ENCODE measurements at places on chromosomes 12 and 14. TPM values are rescaled to one million over a fixed set of nuclear protein-coding genes. Genes with fewer than 3 reads are reported as not detected.

KRT78 gene
- total RNA-seq: not detected

HIGD1C gene
- total RNA-seq: not detected

GZMH gene
- total RNA-seq: not detected

- no peaks in the 10 kb centered on the region for H3K27me3 ChIP-seq
- H3K4me1 ChIP-seq: peaks cover 36% of the 10 kb centered on the region
- H3K27ac ChIP-seq: no peak overlapping the region
- no peak for DNase-seq
- H3K4me3 ChIP-seq: no peak overlapping the region
- H3K36me3 ChIP-seq: peaks cover 5% of the 10 kb centered on the region
Measured at GRCh38 chr12:12810553-12811021, 2.6 kb upstream of the DDX47 start.

DNA sequence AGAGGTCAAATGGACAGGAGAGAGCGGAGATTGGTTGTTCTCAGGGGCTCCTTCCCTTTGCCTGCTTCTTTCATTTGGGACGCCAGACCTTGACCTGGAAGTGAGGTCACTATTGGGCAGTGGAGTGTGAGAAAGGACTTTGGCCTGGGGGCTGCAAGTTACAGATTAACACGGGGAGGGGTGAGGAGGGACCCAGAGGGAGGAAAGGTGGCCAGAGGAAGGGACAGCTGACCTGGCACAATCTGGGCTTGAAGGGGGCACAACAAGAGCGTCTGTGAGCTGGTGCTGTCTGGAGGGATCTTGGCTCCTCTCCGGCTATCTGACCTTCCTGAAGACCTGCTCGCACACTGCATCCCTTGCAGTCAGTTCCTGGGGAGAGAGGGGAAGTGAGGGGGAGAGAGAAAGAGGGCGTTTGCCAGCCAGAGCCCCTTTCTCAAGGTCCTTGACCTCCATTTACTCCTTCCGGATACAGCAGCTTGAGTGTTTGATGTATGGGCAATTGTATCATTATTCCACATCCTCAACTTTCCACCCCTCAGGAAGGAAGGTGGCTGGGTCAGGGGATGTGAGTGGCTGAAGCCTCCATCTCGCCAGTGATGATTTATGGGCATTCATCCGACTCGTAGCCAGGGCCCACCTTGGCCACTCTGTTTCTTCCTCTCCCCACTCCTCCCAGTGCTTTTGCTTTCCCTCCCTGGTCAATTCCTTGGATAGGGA lies 4.7 kb downstream of the RBP5 start:
- no peaks in the 10 kb centered on the region for H3K36me3 ChIP-seq
- no peak overlapping the region for H3K27ac ChIP-seq
- H3K4me3 ChIP-seq: no peak overlapping the region
- DNase-seq: no peak

DNA sequence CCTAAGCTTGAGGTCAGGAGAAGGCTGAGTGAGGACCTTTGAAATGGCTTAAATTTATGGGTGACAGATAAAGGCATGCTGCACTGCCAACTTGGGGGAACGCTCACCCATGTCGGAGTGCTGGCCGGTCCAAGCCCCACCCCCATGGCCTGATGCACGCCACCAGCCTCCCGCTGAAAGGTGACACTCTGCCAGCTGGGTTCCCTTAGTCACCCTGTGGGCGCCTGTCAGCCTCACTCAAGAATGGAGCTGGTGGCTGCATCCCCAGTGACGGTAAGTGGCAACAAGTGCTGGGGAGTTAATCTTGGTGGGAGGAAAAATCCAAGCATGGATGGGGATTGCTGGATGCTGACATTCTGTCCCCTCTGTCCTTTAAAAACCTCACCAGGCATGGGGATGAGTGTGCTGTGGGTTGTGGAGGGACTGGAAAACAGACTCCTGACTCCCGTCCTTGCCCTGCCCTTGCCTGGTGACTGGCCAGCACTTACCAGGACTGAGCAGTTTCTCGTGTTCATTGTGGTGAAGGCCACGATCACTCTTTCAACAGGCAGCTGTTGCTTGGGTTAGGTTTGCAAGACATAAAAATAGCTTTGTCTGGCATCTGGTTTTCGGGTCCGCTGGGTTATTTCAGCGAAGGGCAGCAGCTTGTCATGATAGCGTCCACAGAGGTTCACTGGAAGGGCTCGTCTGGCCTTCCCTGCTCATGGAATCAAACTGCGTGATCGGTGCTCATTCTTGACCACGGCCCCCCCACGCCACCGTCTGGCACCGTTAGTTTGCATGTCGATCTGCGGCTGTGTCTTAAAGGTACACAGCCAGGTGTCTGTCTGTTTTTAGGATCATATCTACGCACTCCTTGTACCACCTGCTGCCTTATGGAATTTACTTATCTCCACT lies 15.0 kb downstream of the ACACB start:
- no peaks in the 10 kb centered on the region for H3K27me3 ChIP-seq
- H3K36me3 ChIP-seq: no peaks in the 10 kb centered on the region
- no peaks in the 10 kb centered on the region for H3K4me1 ChIP-seq

DNA sequence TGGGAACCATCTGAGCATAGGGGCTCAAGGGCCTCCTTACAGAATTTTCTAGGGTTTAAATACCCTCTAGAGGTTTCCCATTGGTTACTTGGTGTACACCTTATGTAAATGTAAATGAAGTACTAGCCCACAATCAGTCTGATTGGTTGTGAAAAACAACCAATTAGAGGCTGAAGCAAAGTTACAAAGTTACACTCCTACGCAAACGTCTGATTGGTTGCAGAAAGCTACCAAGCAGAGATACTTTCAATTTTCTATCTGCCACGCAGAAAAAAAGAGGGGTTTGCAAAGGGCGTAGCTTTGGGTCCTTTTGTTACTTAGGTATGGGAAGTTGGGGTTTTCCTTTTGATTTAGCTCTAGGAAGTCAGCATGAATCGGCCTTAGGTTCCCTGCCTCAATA lies 1.8 kb upstream of the TMEM19 start:
- H3K27me3 ChIP-seq: no peaks in the 10 kb centered on the region
- no peak overlapping the region for H3K4me3 ChIP-seq
- H3K27ac ChIP-seq: no peak overlapping the region
- DNase-seq: no peak
- no peaks in the 10 kb centered on the region for H3K36me3 ChIP-seq

All from neural crest cell (in vitro differentiated cells).